ENCODE measurements at places on chromosomes 12 and 14.

- no peak for DNase-seq
Measured at GRCh38 chr12:10191865-10192264, 13.0 kb downstream of the TMEM52B start.

DNA sequence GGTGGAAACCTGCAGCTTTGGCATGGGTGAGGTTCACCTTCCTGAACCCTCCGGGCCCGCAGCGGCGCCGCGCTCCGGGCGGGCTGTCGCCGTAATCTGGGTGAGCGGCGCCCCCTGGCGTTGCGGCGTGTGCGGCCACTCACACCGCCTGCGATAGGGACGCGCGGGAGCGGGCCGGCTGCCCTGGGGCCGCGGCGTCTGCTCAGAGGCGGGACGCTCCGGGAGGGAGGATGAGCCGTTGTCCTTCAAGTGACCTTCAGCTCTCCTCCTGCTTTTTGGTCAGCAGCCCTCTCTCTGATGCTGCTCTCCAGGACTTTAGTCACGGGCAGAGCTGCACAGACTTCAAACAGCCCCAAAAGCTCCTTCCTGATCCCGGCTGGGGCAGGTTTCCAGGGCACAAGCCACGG is 211.7 kb upstream of the FKBP4 start:
- DNase-seq, result peak; percentile 88

DNA sequence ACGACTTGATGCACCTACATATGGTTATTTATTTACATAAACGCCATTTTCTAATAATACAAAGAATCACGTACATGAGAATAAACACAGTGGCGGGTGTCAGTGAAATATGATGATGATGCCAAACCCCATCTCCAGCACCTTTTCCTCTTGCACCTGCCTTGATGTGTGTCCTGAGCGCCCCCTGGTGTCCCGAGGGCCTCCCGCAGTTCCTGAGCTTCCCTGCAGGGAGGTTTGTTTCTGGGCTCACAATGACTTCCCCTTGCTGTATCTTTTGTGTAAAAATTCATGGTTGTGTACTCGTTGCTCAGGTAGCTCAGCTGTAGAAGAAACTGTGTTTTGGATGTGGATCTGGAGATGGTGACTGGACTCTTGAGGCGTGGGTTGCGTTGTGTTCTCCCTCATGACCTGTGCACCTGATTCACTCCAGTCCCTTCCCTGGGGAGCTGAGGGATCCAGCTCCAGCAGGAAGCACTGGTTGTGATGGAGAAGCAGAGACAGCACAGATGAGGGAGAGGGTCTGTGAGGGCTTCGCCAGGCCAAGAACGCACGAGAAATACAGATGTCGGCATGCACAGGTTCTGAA is 1037.8 kb downstream of the TMEM121 start:
- DNase-seq, result peak; percentile 79

GRCh38 chr12:109087250-109087649 is 6.0 kb downstream of the ALKBH2 start:
- no peak for DNase-seq

GRCh38 chr14:103597623-103598377 is 31.2 kb upstream of the KLC1 start:
- no peak for DNase-seq

- no peak for DNase-seq
Measured at GRCh38 chr12:114976959-114977358, 293.0 kb upstream of the TBX3 start.

GRCh38 chr14:32657081-32657480 is 281.6 kb upstream of the NPAS3 start:
- no peak for DNase-seq

DNA sequence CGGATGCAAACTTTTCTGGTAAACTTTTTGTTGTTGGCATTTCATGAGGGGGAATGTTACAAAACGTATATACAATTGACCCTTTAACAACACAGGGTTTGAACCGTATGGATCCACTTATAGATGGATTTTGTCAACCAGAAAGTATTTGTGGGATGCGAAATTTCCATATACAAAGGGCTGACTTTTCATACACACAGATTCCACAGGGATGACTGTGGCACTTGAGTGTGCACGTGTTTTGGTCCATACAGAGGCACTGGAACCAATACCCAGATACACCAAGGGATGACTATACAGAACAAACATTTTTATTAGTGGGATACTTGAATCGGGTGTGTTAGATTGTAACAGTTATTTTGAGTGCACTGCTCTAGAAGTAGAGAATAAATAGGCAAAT is 29.8 kb upstream of the CCT2 start:
- no peak for DNase-seq

GRCh38 chr12:106715582-106715981 is 58.9 kb upstream of the RIC8B start:
- DNase-seq, result no peak

DNA sequence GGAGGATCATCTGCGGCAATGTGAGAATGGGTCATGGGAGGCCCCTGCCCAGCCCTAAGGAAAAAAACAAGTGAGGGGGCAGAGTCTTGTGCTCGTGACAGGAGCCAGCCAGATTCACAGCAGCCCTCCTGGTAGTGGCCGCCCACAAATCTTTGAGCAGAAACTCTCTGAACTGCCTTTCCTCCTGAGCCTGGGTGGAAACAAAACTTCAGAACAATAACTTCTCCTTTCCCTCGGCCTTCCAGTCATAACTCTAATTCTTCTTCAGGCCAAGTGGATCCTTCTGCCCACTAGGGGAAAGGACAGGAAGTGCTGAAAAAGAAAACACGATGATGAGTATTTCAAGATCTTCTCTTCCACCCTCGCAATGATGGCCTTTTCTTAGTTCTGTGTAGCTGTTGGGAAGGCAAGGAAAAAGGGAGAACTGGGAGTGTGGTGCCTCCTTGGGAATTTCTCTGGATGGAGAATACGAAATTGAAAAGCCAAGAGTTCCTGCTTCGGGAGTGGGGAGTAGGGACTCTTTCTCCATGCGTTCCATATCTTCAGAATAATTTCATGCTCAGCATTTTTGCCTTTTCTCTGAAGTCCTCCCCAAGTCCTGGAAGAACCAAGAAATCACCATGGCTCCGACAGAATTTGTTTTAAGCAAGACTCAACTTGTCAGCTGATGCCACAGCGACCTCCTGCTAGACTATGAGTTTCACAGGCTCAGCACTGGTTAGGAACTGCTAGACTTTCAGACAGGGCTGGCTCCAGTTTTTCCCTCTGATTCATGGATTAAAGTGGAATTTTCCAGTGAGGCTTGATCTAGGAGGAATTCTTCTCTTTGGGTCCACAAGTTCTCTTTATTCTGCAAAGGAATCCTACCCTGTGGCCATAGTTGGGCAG is 188.9 kb downstream of the CAND1 start:
- no peak for DNase-seq

DNA sequence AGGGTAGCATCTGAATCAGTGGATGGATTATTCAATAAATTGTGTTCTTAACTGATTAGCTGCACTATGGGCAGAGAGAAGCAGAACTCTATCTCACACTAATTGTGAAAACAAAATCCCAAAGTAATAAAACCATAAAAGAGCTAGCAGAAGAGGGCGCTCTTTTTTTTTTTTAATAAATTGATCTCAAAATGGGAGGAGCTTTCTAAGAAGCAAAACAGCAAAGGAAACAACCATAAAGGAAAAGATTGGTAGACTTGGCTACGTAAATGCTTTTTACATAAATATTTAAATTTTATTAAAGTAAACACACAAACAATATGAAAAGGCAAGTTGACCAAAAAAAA is 1.5 kb upstream of the TM7SF3 start:
- DNase-seq, result no peak

DNA sequence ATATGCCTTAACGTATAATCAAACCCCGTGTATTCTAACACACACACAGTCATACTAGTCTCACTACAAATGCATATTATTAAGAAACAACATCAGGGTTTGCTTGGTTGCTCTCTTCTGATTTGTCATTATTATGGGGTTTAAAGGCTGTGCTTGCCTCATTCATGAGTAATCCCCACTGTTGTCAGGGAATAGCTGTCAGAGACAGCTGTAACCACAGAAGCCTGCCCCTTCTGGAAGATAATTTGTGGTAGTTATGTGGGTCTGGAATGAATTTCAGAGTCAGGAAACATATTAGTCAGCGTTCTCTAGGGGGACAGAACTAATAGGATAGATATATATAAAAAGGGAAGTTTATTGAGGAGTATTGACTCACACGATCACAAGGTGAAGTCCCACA is 456.9 kb upstream of the TMEM132C start:
- DNase-seq, result no peak

DNA sequence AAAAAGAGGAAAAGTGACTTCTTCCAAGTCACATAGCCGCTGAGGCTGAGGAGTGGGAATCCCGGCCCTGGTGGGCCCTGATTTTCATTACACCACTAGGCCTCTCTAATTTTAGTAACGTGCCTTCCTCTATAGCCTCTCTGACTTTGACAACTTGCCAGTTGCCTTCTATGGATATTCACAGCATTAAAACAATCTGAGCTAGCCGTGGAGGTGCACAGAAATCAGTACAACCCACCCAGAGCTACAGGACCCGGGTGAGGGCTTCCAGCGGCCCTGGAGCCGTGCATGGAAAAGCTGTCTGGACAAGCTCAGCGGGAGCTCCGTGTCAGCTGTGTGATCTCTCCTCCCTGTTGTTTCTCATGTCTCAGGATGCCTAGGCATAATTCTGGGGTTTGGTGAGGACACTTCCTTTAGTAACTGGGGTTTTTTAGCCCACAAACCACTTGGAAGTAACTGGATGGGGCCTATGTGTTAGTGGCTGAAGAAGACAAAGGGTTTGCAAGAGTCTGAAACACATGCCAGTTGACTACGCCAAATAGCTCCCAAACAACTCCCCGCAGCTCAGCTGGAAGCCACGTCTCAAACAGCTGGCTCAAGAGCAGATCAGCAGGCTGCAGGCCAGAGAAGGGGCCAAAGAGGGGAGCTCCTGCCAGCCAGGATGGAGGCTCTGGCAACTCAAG is 53.0 kb downstream of the SSH1 start:
- no peak for DNase-seq

DNA sequence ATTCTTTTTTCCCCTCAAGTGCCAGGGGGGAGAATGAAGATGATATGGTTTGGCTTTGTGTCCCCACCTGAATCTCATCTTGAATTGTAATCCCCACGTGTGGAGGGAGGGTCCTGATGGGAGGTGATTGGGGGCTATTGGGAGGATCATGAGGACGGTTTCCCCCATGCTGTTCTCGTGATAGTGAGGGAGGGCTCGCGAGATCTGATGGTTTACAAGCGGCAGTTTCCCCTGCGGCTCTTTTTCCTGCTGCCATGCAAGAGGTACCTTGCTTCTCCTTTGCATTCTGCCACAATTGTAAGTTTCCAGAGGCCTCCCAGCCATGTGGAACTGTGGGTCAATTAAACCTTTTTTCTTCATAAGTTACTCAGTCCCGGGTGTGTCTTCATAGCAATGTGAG is 173.7 kb downstream of the CAND1 start:
- no peak for DNase-seq

GRCh38 chr12:71556875-71557274 is 106.8 kb downstream of the ZFC3H1 start:
- DNase-seq, result no peak

Data from activated CD8-positive, alpha-beta memory T cell treated with anti-CD3 and anti-CD28 coated beads, Interleukin-2, amount 50 U/mL, for 48 hours (primary cell).